ENCODE measurements at places on chromosomes 2 and 18.

DNA sequence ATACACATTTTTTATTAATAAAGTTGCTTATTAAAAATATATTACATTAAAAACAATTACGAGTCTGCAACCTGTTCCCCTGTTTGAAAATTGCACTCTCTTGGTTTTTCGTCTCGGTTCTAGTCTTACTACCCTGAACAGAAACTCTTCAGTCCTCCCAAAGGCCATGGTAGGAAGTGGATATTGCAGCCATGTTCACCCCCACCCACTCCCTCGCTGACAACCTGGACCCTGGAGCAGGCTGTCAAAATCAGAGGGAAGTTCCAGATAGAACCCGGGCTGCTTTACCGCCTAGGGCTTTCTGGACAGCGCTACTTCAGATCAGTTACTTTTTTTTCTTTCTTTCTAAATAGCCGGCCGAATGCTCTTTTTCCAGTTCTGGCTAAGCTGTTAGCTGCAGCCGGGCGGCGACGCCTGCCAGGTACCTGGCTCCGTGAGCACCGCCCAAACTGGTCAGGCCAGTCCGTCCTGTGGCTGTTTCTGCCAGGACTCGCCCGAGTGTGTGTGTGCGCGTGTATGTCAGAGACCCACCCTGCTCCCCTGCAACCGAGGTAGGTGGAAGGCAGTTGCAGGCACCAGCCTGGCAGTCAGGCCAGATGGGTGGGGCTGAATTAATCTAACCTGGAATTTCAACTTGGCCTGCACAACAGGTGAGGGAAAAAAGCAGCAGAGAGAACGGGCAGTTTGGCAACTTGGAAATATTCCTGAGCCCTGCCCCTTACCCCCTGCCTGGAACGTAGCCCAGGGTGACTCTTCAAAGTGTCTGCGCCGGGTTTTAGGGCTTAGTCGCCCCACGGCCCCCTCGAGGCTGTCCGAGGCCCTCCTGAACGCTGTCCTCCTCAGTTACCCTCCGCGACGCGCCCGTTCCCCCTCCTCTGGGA is 1.1 kb upstream of the TET3 start:
- no peak for DNase-seq

GRCh38 chr18:42114310-42114943 is 159.4 kb downstream of the PIK3C3 start:
- DNase-seq, result peak; percentile 29

GRCh38 chr18:615092-615521 is 18.3 kb downstream of the CLUL1 start:
- no peak for DNase-seq

GRCh38 chr2:102826904-102827303 is 65.1 kb downstream of the TMEM182 start:
- DNase-seq, result no peak

- DNase-seq, result no peak
Measured at GRCh38 chr2:65957454-65957853, 477.5 kb upstream of the MEIS1 start.

DNA sequence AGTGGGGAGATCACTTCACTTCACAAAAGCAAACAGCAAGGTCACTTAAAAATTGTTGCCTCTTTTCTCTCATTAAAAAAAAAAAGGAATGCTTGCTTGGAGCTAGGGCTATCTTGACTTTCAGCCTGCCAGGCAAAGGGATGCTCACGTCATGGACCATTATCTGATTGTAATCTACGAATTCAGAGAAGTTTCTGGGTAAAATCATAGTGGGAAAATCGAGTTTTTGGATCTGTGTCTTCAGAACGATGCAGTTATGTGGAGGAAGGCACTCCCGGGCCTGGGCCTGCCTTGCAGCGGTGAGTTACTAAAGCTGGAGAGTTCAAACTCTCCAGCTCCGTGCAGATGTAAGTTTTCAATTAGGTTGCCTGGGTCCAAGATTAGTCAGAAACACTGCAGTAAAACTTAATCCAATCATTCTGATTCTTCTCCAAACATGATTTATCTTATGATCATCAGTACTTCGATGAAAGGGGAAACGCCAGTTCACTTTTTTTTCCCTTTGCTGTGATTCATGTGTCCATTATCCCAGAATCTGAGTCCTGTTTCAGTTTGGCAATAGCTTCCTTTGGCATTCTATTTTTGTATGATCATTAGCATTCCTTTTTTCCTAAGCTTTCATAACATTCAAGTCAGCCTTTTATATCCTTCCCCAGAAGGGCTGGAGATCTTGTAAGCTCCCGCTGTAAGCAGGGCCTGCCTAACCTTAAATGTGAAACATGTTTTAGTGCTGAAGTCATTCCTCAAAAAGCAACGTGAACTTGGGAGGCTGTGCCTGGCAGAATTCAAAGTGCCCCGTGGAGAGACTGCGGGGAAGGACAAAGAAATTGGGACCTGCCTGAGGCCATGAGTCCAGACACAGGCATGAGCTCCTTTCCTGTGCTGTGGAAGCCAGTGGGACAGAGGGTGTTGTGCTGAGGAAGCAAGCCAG is 119.3 kb upstream of the TWIST2 start:
- DNase-seq, result no peak

- no peak for DNase-seq
Measured at GRCh38 chr2:146634230-146635097, 1210.4 kb upstream of the ACVR2A start.

DNA sequence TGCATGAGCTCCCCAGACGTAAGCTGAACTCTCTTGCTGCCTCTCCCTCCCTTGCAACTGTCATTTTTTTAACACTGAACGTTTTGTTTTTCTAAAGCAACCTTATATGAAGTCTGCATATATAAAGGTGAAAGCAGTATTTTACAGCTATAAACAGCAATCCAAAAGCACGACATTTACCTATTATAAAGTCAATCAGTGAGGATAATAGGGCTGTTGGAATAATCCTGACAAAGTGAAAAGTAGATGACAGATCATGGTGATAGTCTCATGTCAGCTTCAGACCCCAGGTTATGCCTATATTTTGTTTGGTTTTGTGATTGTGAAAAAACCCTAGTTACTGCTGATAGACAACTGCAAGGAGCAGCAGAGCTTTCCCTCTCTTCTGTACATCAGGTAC is 195.8 kb downstream of the TNS1 start:
- DNase-seq, result no peak

DNA sequence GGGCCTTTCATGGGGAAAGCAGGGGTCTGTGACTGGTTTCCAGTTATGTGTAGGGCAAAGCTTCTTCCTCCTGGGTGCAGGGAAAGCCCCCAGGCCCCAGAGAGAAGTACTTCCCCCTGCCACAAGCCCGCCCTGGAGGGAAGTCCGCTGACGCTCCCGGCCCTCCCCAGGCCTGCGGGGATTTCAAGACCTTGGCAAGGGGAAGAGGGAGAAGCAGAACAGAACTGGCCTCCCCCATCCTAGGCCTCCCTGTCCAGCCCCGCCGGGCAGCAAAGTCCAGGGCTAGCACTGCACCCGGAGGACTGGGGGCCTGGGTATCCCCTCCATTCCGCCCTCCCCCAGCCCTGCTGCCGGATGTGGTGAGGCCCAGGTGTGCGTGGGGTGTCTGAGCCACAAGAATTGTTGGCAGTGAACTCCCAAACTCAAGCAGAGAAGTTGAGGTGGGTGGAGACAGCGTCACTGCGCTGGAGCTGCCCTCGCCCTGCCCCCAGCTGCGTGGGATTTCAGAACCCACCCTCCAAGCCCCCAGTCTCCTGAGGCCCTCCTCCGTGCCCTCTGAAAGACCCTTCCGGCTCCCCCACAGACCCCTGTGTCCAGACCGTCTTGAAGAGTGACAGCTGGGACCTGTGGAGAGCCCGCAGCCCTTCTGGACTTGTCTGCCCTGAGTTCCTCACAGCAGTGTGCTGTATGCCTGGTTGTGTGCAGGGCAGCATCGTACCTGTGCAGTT is 1.1 kb upstream of the DUSP2 start:
- DNase-seq, result peak; percentile 84

DNA sequence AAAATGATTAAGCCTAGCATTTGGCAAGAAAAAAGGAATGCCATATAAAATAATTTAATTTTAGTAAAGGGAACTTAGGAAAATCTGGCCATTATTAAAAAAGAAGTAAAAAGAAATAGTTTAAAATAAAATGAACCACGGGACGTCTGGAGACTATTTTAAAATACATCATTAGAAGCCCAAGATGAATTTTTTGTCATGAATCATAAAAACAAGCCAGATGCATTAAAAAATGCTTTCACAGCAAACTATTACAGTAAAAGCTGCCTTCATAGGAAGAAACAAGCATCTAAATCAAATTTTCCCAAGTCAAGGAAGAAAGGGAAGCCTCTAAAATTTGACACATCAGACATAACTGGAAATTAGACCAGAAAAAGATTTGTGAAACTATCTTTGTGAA is 33.0 kb downstream of the COL5A2 start:
- DNase-seq, result no peak

DNA sequence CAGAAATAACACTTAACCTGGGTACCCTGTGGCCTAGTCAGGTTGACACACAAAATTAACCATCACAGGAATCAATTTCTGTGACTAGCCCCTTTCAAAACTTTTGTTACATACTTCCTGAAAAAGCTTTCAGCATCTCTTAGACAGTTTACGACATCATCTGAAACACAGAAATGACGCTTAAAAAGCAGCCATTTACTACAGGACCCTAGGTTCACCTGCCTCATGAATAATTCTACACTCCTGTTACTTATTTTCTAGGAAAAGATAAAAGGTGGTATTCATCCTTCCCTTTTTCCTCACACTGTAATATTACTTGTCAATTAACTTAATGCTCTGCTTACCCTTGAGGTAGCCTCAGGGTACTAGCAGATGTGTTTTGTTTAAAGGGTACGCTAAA is 388.4 kb downstream of the IRS1 start:
- DNase-seq, result no peak

DNA sequence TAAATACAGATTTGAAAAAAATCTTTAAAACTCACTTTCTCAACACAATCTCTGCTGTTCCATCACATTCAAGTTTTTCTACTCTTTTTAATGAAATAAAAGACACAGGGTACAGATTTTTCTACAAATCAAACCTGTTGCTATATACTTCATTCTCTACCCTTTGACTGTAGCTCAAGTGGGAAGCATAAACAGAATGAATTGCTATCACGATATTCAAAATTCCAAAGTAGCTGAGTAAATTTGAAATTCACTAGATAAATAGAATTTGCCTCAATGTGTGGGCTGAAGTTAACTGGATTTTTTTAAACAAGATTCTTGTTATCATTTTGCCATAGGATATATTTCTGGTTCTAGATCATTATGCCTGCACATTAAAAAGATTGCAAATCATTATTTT is 185.9 kb downstream of the ZNF521 start:
- DNase-seq, result no peak

DNA sequence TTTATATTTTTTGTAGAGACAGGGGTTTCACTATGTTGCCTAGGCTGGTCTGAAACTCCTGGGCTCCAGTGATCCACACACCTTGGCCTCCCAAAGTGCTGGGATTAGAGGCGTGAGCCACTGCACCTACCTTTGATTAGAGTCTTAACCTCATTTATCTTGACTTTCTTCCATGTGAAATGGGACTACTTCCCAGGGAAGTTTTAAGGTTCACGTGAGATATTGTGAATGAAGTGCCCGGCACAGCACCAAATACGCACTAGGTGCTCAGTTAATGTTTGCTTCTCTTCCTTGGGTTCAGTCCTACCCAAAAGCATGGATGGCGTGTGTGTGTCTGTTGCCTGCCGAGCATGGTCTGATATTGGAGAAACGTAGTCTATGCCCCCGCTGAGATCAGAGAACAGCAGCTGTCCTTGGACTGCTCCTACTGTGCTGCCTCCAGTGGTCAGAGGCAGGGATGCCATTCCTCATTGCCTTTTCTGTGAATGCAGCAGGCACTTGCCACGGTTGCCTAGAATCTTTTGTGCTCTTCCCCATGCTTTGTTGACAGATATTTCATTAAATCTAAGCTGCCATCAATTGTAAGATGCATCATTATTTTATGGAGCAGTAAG is 12.3 kb upstream of the TFCP2L1 start:
- no peak for DNase-seq

DNA sequence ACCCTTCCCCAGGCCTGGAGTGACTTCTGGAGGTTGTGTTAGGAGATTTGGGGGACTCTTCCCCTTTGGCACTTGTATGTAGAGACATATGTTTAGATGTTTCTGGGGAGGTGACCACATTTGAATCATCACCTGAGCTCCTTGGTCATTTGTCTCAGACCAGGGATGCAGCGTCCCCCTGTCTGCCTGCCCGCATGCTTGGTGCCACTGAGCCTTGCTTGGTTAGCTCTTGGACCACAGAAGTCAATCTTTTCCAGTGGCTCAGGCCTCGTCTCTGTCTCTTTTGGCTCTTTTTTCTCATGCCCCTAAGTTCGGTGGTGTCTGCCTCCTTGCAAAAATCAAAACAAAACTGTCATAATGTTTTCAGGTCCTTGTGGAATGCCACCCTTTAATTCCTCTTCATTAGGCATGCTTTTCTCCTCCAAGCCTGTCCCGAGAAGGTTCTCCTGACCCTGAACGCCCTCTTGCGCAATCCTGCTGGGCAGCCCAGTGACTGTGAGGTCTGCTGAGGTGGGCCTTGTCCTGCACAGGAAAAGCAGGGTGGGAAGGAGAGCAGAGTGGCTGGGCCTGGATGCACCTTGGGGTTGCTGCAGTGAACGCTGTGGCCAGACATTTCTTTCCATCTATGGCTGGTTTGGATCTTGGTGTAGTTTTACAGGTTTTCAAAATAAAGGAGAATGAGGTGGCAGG is 24.9 kb downstream of the GLI2 start:
- no peak for DNase-seq

DNA sequence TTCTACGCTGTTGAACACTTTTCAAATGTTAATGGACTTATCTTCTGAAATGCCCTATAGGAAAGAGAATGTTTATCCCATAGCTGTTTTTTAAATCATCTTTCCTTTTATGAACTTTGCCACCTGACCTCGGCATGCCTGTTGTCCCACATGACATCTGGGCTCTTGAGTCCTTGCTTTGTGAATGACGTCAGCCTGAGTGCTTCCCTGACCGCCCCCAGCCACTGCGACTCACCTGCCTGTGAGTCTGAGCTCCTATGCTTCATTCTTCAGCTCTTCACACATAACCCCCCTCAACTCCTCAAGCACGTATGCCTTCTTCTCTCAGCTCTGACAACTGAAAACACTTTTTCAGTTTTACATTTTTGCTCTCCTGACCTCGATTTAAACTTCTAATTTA is 166.8 kb downstream of the DCDC2C start:
- DNase-seq, result no peak

DNA sequence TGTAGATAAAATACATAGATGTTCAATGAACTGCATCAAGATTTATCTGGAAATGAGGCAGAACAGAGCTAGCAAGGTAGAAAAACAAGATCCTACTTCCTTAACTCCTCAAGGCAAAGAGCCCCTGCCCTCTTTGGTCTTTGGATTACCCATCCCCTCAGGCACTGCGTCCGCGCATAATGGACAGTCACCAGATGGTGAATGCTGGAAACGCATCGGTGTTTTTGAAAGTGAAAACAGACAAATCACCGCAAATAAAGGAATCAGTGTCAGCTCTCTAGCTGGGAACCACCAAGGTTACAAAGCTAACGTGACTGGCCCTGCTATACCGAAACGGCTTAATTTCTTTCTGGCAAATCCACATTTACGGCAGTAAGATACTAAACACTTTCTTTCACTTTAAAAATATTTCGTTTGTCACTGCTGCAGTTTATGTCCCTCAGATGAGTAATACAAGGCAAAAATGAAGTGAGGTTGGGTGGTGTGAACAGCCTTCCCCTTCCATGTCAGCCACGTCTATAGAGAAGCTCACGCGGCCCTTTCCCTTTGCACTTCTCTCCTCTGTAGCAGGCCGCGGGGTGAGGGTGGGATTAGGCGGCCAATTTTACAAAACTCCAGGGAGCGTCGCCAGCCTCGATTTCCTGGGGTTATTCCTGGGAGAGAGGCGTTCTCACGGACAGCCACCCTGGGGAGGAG is 627 bp upstream of the GALR1 start:
- no peak for DNase-seq

GRCh38 chr2:11248-11941 is 34.9 kb downstream of the FAM110C start:
- DNase-seq, result no peak

Data from GM10248 (cell line).